ENCODE measurements at places on chromosomes 6 and 20. TPM values are rescaled to one million over a fixed set of nuclear protein-coding genes. Genes with fewer than 3 reads are reported as not detected.

MRPS26 gene
- 59.5 TPM for total RNA-seq

FHL5 gene
- 3.0 TPM for total RNA-seq

PBOV1 gene
- not detected for total RNA-seq

RRAGD gene
- 4.3 TPM for total RNA-seq

ULBP1 gene
- total RNA-seq: 1.2 TPM

RBPJL gene
- not detected for total RNA-seq

NELFE gene
- 75.0 TPM for total RNA-seq

RNASET2 gene
- 56.0 TPM for total RNA-seq

CTCFL gene
- total RNA-seq: not detected

BTN1A1 gene
- total RNA-seq: not detected

LTA gene
- not detected for total RNA-seq

SRMS gene
- not detected for total RNA-seq

CST11 gene
- not detected for total RNA-seq

LIN28B gene
- not detected for total RNA-seq

SOBP gene
- 29.5 TPM for total RNA-seq

GPLD1 gene
- total RNA-seq: 2.1 TPM

POLR1C gene
- 31.7 TPM for total RNA-seq

MMUT gene
- total RNA-seq: 27.5 TPM

UFL1 gene
- 20.0 TPM for total RNA-seq

MTFR2 gene
- 0.47 TPM for total RNA-seq
